ENCODE measurements at places on chromosomes 2 and 18. TPM values are rescaled to one million over a fixed set of nuclear protein-coding genes. Genes with fewer than 3 reads are reported as not detected.

The TCF4 gene
- total RNA-seq: 30.3 TPM

DNA sequence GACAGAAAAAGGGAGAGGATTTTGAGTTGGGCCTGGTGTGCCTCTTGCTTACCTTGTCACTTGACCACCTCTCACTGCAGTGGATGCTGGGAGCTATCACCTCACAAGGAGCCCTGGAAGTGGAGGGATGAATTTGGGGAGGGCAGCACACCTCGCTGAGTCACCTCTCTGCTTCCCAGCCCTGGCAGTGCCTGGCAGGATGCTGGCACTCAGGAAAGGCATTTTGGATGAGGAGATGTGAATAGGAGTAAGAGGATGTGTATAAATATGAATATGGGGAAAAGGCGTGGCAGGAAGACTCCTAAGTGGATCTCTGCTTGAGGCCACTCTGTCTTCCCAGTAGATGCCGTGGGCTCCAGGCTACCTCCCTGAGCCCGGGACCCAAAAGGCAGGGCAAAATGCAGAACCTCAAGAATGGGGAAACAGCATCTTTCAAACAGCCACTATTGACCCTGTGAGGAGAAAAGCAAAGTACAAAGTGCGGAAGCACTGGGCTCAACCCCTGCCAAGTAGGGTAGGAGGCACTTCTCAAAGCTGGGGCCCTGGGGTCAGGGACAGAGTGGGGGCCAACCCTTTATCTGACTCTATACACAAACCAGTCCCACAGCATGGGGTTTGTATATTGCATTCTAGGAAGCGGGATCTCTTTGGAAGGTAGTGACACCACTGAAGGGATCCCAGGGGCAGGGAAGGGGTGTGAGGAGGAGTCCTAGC lies 164.5 kb upstream of the GLI2 start:
- DNase-seq: no peak

DNA sequence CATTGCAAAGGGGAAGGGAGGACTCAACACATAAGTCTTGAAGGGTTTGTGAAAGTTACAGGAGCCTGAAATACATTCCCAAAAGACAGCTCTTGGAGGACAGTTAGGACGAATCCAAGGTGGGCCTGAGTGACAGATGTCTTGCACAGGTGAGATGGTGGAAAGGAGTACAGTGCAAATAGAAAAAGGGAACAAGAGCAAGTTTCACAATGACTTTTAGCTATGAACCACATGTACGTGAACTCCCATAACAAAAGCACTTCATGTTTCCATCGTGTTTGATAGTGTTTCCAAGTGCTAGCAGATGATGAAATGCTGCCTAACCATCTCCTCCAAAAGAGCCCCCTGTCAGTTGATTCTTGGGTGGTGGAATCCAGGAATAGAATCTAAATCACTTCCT lies 1.8 kb downstream of the IL18RAP start:
- no peak for DNase-seq

GRCh38 chr2:102313025-102313424 lies 1.7 kb downstream of the IL1RL1 start:
- DNase-seq: no peak

DNA sequence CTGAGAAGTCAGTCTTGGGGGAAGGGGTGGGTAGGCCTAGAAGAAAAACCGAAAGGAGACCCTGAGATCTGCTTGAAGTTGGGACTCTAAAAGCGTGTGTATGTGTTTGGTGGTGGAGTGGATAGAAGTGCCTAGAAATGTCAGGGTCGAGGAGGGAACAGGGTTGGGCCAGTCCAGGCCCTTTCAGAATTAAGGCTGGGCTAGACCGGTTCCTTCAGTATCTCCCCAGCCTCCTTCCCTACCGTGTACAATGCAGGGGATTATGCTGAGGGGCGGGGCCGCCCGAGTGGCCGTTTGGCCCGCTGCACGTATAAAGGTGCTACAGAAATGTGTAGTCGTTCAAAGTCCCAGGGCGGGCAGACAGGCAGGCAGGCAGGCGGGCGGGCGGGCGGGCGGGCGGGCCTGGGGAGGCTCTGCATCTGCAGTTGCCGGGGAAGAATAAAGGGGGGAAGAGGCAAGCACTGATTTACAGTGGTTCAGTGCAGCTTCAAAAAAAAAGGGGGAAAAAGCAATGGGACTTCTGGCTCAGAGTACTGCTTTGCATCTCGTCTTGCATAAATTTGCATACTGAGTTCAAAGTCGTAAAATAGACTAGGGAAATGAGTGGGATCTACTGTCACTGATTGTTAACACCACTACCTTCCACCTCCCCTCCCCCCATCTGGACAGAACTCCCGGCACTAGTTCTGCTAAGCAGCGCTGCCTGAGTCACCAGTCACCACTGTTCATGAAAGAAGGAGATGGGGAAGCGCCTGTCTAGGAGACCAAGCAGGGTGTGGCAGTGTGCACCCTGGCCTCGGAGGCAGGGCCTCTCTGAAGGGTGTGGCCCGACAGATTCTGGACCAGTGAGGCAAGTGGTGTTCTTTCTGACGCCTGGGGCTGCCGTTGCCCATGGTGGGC lies 3.6 kb downstream of the IGFBP2 start:
- DNase-seq: peak; percentile 90

GRCh38 chr2:56571074-56571473 lies 387.3 kb downstream of the CCDC85A start:
- no peak for DNase-seq

DNA sequence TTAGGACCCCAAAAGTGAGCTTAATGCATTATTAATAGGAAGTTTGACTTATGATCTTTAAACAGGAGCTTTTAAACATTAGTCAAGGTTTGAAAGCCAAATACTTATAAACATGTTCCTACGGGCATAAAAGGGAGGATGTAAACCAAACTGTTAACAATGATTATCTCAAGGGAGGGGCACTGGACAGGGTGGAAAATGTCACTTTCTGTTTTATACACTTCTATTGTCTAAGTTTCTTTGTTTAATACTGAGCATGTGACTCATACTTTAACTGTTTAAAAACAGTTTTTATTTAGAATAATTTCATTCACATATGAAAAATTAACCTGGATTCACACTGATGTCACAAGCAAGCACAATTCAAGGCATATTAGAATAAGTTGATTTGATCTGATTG lies 18.3 kb upstream of the ITGA6 start:
- no peak for DNase-seq

DNA sequence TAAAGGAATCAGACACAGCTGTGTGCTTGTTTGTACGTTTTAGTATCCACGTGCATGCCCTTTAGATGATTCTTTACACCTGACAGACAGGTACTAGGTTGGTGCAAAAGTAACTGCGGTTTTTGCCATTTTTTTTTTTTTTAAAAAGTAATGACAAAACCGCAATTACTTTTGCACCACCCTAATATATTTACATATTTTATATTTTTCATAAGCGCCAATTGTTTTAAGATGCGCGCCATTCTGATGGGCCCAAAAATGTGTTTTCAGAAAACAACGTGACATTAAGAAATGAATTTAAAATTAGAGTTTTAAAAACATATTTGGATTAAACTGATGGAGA lies 972 bp upstream of the COBLL1 start:
- DNase-seq: no peak

DNA sequence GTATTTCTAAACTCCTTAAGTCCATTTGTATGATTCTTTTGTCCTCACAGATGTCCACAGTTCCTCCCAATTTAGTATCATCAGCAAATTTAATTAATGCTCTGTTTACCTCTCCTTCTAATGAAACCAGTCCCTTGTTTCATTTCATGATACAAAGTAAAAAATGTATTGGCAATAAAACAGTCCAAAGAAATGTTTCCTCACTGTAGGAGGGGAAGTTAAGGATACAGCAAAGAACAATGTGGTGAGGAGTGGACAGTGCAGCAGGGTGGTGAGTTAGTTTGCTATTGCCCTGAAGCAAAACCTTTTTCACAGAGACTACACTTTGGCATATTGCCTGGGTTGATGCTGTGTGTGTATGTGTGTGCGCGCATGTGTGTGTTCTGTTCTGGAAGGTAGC lies 401.5 kb downstream of the ARHGAP15 start:
- DNase-seq: no peak

The EML6 gene
- 8.2 TPM for total RNA-seq

DNA sequence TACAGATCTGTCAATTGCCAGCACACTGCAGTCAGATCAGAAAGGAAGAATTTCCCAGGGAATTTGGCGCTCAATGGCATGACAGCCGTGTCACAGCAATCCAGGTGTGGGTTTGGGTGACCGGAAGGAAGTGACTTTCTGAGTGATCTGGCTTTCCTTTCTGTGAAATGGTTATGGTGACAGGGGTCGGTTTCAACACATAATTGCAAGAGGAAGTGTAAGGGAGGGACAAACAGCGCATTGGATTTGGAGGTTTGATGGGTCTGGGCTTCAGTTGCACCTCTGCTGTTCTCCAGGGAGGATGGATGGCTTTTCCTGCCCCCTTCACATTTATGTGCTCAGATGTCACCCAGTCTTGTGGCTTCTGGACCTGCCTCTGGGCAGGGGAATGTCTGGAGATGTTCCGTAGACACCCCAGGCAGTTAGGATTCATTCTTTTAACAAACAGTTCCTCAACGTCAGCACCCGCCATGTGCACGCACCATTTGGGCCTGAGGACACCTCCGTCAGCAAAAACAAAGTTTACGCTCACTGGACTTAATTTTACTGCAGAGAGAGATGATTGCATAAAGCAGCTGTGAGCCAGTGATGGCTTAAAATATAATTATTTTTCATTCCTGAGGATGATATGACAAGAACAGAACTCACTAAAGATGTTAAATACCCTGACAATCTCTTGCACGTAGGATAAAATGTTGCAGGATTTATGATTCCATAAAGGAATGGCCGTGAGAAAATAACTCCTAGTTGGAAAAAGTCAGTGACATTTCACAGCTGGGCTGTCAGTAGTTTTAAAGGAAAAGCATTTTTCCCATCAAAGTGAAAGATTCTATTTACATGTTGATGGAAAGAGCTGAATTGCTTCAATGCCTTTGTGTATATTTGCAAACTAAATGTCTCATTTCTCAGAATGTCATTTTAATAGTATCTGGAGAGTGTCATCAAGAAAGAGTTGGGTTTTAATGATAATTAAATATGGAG lies 36.9 kb downstream of the MBP start:
- no peak for DNase-seq

The RESP18 gene
- total RNA-seq: not detected

The FLACC1 gene
- not detected for total RNA-seq

The SERPINB12 gene
- total RNA-seq: not detected

The TSPYL6 gene
- total RNA-seq: not detected

GRCh38 chr2:160561551-160562295 lies 68.1 kb upstream of the RBMS1 start:
- DNase-seq: no peak

GRCh38 chr2:77521548-77521891 lies 656 bp downstream of the LRRTM4 start:
- no peak for DNase-seq

GRCh38 chr2:239803102-239803765 lies 221.9 kb downstream of the NDUFA10 start:
- no peak for DNase-seq

The C2orf15 gene
- 0.82 TPM for total RNA-seq

GRCh38 chr18:77560341-77560992 lies 310.8 kb downstream of the GALR1 start:
- DNase-seq: no peak

DNA sequence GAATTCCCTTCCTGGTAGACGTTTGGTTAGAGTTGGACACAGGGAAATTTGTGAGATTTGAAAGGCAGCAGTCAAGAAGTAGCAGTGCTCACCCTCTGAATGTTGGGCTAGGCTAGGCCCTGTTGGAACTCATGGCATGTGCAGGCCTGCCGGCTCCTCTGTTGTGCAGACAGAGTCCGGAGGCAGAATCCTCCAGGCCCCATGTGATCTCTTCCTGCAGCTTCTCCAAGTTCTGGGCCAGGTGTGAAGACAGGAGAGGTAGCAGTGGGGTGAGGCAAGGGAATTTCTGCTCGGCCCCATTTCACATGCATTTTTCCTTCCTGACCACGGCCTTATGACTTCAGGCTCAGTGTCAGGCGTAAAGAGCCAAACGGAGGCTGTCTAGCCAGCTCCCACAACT lies 36.9 kb upstream of the RAB31 start:
- no peak for DNase-seq

DNA sequence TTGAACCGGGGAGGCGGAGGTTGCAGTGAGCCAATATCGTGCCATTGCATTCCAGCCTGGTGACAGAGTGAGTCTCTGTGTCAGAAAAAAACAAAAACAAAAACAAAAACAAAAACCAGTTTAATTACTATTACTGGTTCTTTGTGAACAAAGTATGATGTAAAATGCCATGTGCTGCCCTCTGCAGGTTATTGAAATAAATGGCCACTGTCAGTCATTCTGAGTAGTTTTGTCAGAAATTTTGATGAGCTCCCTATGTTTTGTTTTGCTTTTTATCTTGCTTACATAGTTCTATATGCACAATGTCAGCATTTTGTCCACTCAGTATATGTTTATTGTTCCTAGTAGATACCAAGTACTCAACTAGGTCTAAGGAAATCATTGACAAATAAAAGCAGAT lies 423.6 kb upstream of the CHST9 start:
- DNase-seq: no peak

DNA sequence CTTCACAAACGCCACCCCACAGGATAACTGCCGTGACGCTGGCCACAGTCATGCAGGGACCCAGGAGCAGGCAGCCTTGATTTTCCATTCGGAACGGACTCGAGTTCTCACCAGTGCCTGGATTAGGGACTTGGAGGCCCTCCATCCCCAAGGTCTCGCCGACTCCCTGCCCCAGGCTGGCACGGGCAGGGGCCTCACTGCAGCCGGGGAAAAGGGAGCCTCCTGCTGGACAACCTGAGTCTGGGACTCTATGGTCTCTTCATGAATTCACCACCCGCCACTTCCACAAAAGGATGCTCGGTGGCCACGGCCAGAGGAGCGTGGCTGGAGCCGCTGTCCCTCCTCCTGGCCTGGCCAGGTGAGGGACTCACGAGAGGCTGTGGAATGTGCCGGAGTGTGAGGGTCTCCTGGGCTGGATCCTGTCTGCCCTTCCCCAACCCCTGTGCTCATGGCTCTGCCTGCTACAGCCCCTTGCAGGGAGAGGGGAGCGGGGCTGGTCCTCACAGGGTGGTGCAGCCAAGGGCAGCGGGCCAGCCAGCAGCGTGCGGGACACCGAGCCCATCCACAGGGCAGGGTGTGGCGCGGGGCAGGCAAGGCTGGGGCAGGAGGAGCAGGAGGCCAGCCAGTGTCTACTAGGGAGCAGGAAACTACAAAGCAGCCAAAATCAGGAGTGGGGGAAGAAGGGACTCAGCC lies 42.3 kb downstream of the AQP12A start:
- DNase-seq: no peak

- DNase-seq: no peak
Observed at GRCh38 chr18:23354625-23355024, 98.5 kb upstream of the RIOK3 start.

Data from transverse colon (tissue), 4 donors.